Natural killer cell (primary cell): ENCODE measurements at places on chromosomes 2 and 18.

- H3K27me3 ChIP-seq: no peaks in the 10 kb centered on the region
- H3K27ac ChIP-seq: no peak overlapping the region
- DNase-seq: no peak
- no peaks in the 10 kb centered on the region for H3K36me3 ChIP-seq
Observed at GRCh38 chr2:14358339-14358738, 274.2 kb upstream of the LRATD1 start.

DNA sequence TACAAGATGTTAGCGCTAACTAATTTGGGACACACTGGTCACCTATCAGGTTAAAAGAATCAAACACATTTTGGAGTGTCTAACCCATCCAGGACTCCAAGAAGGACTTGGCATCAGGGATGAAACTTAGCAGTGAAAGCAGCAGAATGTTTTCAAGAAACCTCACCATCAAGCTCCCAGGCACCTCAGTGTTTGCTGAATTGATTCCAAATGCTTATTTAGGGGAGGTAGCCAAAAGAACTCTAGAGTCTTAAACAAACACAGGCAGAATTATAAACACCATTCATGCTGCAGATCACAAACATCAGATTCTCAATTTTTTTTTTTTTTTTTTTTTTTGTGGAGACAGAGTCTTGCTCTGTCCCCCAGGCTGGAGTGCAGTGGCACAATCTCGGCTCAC, 122.8 kb upstream of the UXS1 start:
- H3K4me1 ChIP-seq: no peaks in the 10 kb centered on the region
- no peak overlapping the region for H3K27ac ChIP-seq

DNA sequence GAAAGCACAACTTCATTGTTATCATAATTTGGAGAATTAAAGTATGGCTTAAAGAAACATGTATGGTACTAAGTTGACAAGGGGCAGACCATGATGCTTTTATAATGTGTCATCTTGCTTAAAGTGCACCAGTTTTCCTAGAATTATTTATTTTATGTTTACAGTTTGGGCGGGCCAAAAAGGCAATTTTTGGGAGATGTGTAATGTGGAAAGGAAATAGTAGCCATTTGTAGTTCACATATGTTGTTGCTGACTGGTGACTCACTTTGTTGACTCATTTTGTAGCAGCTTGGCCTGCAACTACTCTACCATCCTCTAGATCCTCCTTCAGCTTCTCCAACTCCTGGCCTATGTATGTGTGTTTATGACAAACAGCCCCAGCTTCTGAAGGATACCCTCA, 7.7 kb downstream of the ZSCAN30 start:
- H3K27ac ChIP-seq: no peak overlapping the region
- H3K27me3 ChIP-seq: no peaks in the 10 kb centered on the region
- no peak overlapping the region for H3K4me3 ChIP-seq
- DNase-seq: no peak

GRCh38 chr2:152696476-152696875, 20.8 kb downstream of the PRPF40A start:
- H3K36me3 ChIP-seq: peaks cover 12% of the 10 kb centered on the region
- H3K4me1 ChIP-seq: peaks cover 3% of the 10 kb centered on the region
- H3K27ac ChIP-seq: no peak overlapping the region
- H3K4me3 ChIP-seq: no peak overlapping the region

GRCh38 chr18:70172225-70172624, 33.3 kb downstream of the RTTN start:
- H3K27ac ChIP-seq: no peak overlapping the region
- H3K4me3 ChIP-seq: no peak overlapping the region
- no peaks in the 10 kb centered on the region for H3K27me3 ChIP-seq
- no peak for DNase-seq
- no peaks in the 10 kb centered on the region for H3K4me1 ChIP-seq
- peaks cover 17% of the 10 kb centered on the region for H3K36me3 ChIP-seq

GRCh38 chr2:28801726-28802125, 8.9 kb upstream of the SPDYA start:
- no peak overlapping the region for H3K27ac ChIP-seq
- H3K27me3 ChIP-seq: no peaks in the 10 kb centered on the region
- no peaks in the 10 kb centered on the region for H3K4me1 ChIP-seq
- H3K36me3 ChIP-seq: peaks cover 50% of the 10 kb centered on the region
- no peak for DNase-seq
- no peak overlapping the region for H3K4me3 ChIP-seq

GRCh38 chr2:175523001-175523400, 341.5 kb upstream of the ATP5MC3 start:
- no peak for DNase-seq
- H3K4me3 ChIP-seq: no peak overlapping the region
- H3K27me3 ChIP-seq: peaks cover 2% of the 10 kb centered on the region
- H3K27ac ChIP-seq: no peak overlapping the region

DNA sequence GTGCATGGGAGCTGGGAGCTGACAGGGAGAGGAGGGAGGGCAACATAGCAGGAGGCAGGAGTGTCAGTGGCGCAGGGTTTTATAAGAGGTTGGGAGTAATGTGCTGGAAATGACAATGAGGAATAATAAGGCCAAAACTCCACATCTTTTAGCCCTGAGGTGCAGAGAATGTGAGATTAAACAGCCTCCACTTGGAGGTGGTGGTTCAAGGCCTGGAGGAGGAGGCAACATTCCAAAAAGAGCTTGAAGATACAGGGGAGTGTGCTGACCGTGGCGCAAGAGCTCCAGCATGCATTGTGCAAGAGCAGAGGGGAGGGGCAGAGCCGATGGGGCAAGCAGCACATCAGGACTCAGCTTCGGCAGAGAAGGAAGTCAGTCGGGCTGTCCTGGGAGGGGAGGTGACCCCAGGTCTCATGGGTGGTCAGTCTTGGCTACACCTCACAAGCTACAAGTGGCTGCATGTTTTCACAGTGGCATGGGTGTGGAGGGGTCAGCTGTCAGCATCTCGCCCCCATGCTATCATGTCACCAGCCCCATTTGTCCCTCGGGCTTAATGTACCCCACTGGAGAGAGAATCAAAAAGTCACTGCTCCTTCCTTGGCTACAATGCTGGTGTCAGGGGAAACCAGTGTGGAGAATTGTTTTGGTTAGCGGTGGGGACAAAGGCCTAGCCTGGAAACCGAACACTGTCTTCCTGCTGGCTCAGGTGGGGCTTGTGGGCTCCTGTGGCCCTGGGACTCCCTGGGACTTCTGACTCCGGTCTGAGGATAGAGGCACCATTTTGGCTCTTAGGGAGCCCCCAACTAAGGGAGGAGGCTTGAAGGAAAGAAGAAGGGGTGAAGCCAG, 208.0 kb downstream of the ZFP36L2 start:
- DNase-seq: no peak
- no peak overlapping the region for H3K4me3 ChIP-seq
- no peaks in the 10 kb centered on the region for H3K27me3 ChIP-seq
- no peaks in the 10 kb centered on the region for H3K36me3 ChIP-seq
- H3K4me1 ChIP-seq: peaks cover 5% of the 10 kb centered on the region
- H3K27ac ChIP-seq: no peak overlapping the region

DNA sequence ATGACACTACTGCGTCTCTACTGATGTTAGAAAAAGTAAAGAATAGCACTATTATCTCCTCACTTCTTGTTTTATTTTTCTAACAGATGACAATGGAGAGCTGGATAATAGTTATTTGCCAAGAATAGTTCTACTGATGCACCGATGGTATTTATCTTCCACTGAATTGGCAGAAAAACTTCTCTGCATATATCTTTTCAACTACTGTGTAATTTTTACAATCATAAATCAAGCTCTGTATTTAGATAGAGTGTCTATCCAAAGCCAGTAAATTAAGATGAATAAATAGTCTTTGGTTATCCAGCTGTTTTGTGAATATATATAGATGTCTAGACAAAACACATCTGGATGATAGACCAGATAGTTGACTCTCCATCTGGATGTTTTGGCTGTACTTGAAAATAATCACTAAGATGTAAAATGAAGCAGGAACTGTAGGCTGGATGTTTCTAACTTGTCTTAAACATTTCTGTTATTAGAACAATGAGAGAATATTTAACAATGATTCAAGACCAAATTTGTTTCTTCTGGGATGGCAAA, 40.1 kb downstream of the RASGRP3 start:
- H3K27ac ChIP-seq: no peak overlapping the region
- no peaks in the 10 kb centered on the region for H3K36me3 ChIP-seq
- H3K4me3 ChIP-seq: no peak overlapping the region

- no peaks in the 10 kb centered on the region for H3K4me1 ChIP-seq
- no peak overlapping the region for H3K4me3 ChIP-seq
- DNase-seq: no peak
- H3K27me3 ChIP-seq: no peaks in the 10 kb centered on the region
- no peak overlapping the region for H3K27ac ChIP-seq
- no peaks in the 10 kb centered on the region for H3K36me3 ChIP-seq
Observed at GRCh38 chr2:236440110-236440881, 129.3 kb upstream of the ACKR3 start.

DNA sequence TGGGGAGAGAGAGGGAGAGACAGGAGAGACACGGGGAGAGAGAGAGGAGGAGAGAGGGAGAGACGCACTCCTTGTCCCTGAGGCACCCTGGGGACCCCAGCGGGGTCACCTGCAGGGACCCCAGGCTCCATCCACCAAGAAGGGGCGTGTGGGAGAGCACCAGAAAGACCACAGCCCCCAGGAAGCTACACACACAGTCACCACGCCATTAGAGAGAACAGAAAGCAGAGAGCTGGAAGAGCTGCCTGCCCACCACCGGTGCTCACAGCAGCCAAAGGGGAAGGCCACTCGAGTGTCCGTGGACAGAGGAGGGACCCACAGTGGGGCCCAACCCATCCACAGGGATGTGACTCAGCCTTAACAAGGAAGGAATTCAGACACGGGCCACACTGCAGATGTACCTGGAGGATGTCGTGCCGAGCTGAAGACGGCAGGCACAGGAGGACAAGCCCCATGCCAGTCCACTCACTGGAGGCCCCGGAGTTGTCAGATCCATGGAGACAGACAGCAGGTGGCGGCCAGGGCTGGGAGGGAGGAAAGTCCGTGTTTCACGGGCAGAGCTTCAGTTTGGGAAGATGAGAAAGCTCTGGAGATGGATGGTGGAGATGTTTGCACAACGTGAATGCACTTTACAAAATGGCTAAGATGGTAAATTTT, 11.5 kb upstream of the NFATC1 start:
- peaks cover 3% of the 10 kb centered on the region for H3K4me1 ChIP-seq
- no peaks in the 10 kb centered on the region for H3K36me3 ChIP-seq
- H3K27ac ChIP-seq: no peak overlapping the region

GRCh38 chr2:207847807-207848544, 78.3 kb upstream of the FZD5 start:
- peaks cover 12% of the 10 kb centered on the region for H3K4me1 ChIP-seq
- DNase-seq: no peak
- H3K27me3 ChIP-seq: no peaks in the 10 kb centered on the region
- peak overlapping the region; percentile 15 for H3K27ac ChIP-seq

- H3K4me3 ChIP-seq: peak overlapping the region; percentile 95
- no peaks in the 10 kb centered on the region for H3K27me3 ChIP-seq
- DNase-seq: no peak
Observed at GRCh38 chr2:112646791-112647689, 1.3 kb downstream of the SLC20A1 start.

DNA sequence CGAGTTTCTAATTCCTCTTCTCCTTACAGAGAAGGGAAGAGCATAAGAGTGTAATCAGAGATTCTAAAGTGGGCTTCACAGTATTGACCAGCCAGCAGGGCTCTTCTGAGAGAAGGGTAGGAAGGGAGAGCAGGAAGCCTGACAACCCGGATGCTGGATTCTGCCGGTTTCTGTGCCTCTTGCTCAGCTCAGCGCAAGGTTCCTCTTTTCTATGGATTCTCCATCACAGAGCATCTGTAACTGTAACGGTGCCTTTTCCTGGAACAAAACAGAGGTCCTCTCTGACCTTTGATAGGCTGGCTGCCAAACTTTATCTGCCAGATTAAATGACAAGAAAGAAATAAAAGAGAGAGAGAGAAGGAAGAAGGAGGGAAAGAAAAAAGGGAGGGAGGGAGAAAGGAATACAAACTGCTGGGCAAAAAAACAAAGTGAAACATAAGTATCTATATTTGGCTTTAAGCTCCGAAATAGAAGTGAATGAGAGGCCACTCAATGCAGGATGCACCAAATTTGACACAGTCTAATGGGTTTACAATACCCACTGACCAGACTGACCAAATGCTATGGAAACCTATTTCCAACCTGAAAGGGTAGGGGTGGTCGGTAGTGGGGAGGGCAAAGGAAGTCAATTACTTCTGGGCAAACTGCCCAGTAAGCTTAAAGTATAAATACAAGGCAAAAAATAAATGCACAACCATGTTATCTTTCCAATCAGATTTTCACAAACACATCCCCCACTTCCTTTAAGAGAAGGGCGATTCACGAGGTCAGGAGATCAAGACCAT, 59.2 kb downstream of the PIEZO2 start:
- no peak for DNase-seq
- H3K27me3 ChIP-seq: no peaks in the 10 kb centered on the region
- no peak overlapping the region for H3K27ac ChIP-seq
- H3K4me3 ChIP-seq: no peak overlapping the region
- H3K4me1 ChIP-seq: no peaks in the 10 kb centered on the region
- no peaks in the 10 kb centered on the region for H3K36me3 ChIP-seq

GRCh38 chr2:67865917-67866316, 196.9 kb downstream of the C1D start:
- DNase-seq: no peak
- H3K4me3 ChIP-seq: no peak overlapping the region
- H3K36me3 ChIP-seq: no peaks in the 10 kb centered on the region

- no peaks in the 10 kb centered on the region for H3K4me1 ChIP-seq
- no peak for DNase-seq
- H3K27ac ChIP-seq: no peak overlapping the region
- H3K4me3 ChIP-seq: no peak overlapping the region
- H3K36me3 ChIP-seq: peaks cover 9% of the 10 kb centered on the region
Observed at GRCh38 chr2:58063641-58064040, 17.0 kb downstream of the VRK2 start.

- no peak for DNase-seq
- H3K36me3 ChIP-seq: no peaks in the 10 kb centered on the region
- H3K27ac ChIP-seq: no peak overlapping the region
- peaks cover 15% of the 10 kb centered on the region for H3K4me1 ChIP-seq
- no peaks in the 10 kb centered on the region for H3K27me3 ChIP-seq
Observed at GRCh38 chr2:71333619-71334018, 2.0 kb downstream of the ZNF638 start.

DNA sequence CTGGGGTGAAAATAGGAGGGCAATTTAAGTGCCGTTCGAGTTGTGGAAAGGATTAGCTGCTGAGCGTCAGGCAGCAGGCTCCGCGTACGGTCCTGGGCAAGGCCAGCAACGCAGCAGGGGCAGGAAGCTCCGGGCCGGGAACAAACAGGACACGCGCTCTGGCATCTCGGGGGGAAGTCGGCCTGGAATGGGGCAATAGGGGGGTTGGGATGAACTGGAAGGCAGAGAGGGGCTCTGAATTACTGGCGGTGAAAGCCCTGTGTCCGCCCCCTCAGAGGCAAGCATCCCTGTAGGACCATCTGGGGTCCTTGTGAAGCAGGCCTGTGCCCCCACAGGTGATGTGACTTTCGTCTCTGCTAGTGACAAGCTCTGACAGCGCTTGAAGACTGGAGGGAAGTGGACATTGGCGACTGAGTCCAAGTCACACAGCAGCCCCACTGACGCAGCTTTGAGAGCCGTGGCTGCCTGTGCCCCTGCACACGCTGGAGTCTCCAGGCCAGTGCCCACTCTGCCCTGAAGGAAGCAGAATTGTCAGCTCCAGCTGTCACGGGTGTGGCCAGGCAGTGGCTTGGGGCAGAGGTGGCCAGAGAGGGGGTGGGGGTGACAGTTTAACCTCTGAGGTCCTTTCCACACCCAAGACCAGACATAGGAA, 22.3 kb downstream of the GPR35 start:
- H3K4me1 ChIP-seq: peaks cover 6% of the 10 kb centered on the region
- no peak overlapping the region for H3K4me3 ChIP-seq
- H3K27ac ChIP-seq: no peak overlapping the region
- H3K27me3 ChIP-seq: no peaks in the 10 kb centered on the region
- no peaks in the 10 kb centered on the region for H3K36me3 ChIP-seq
- DNase-seq: peak; percentile 2
